ENCODE measurements at places on chromosomes 3 and 15.

DNA sequence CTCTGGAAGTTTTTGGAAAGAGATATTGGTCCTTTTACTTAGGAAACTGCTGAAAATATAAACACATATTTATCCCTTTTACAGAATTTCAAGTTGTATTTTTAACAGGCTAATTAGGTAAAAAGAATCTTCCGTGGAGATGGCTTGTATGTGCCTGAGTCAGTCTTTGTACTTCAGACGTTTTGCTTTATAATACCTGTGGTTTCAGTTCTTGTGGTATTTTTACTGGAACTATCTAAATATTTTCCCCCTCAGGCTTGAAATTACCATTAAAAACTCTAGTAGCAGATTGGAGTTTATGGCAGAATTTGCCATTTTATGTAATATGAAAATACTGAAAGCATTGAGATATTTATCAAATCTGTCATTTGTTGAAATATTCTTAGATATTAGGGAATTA lies 151.6 kb upstream of the CGNL1 start:
- DNase-seq: no peak

DNA sequence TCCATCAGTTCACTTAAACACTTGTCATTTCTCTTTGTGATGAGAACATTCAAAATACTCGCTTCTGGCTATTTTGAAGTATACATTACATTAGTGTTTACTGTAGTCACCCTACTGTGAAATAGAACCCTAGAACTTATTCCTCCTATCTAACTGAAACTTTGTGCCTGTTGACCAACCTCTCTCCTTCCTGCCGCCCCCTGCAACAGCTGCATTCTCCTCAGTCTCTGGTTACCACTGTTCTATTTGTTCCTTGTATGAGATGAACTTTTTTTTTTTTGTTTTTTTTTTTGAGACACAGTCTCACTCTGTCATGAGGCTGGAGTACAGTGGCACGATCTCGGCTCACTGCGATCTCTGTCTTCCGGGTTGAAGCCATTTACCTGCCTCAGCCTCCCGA lies 2.9 kb downstream of the RAD51 start:
- no peak for DNase-seq

GRCh38 chr3:139439278-139439677 lies 37.0 kb downstream of the RBP2 start:
- no peak for DNase-seq

DNA sequence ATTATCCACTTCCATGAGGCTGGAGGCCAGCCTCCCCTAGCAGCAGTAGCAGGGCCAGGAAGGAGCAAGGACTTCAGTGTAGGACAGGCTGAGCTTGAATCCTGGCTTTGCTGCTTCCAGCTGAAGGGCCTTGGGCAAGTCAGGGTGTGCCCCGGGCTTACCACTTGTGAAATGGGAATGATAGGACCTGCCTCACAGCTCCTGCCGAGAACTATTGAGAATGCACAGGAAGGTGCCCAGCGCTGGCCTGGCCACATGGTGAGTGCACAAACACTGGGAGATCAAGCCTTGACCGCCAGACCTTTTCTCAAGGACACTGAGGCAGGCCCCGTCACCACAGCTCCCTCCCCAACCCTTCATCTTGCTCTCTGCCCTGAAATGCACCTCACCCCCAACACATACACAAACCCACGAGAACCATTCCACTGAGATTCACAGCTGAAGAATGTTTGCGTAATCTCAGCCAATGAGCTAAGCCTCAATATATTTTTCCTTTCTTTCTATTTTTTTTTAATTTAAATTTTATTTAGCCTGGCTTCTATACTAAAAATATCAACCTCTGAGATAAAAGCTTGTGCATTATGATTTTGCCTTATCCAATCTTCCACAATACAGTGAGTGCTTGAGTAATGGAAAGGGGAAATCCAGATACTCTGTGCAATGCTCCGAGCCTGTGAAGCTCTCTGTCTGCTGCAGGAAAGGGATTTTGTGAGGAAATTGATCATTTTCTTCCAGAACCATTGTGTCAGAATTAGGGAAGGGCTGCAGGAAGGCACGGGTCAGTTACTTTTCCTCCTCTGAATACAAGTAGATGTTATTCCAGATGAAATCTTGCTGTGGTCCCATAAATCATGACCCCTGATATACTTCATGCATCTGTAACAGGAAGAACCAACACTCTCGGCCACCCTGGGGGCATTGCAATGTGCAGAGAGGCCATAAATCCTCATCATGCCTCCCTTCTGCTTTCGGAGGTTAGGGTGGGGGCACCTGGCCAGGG lies 193.9 kb downstream of the TLE3 start:
- no peak for DNase-seq

- no peak for DNase-seq
These were observed 1.7 kb upstream of the GFM1 start for GRCh38 chr3:158642474-158643210.

- DNase-seq: no peak
These were observed 219.1 kb upstream of the RGMA start for GRCh38 chr15:93308026-93308690.

DNA sequence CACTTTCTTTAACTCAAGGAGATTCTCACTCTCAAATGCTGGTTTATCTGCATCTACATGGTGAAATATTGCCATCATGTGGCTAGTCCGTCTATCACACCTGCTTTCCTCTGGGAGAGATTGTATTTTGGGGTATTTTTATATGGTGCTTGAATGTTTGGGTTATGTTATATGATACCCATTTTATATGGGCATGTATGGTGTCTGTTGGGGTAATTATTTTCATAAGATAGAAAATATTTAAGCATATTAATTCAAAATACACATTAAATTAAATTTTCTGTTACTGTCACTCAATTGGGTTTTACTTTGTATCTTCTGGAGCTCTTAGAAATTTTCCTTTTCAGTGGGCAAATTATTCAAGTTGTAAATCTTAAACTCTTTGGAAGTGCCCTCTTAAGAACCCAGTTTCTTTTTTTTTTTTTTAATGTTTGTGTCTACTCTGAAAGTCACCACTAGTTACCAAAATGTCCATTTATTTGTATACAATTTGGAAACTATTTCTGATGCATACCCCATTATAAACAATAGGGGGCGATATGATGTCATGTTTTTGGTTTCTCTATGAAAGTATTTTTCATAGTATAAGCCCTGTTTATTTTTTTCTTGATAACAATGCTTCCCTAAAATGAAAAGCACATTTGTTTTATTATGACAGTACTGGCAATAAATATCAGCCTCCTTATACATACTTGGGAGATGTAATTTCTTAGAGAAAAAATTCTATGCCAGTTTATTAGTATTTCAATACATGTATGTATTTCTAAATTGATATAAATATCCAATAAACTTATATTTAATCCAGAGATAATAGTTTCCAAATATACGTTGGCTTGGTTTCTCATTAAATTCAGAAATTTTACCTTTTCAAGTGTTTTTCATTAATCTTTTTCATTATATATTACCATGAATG lies 36.1 kb upstream of the PLSCR5 start:
- DNase-seq: no peak

DNA sequence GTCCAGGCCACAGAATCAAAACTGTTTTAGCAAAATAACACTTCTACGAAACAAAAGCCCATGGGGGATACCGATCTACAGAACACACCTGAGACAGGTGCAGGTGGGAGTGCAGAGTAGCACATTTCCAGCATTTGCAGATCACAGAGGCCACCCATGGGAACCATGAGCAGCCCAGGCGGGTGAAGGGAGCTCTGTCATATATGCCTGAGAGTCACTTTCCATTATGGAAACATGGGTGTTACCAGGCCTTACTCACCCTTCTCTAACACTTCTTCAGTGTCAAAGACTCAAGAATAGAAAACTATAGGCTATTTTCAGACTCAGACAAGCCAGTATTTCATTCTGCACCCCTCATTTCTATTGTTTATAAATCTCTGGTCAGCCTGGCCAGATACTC lies 3.5 kb downstream of the PLA1A start:
- no peak for DNase-seq

GRCh38 chr3:42005401-42005800 lies 43.5 kb upstream of the ULK4 start:
- DNase-seq: no peak

- no peak for DNase-seq
These were observed 487.8 kb downstream of the FOXP1 start for GRCh38 chr3:71095511-71096291.

GRCh38 chr15:79967298-79968182 lies 3.5 kb downstream of the BCL2A1 start:
- DNase-seq: no peak

GRCh38 chr3:142819179-142819578 lies 69.7 kb downstream of the PCOLCE2 start:
- DNase-seq: no peak

DNA sequence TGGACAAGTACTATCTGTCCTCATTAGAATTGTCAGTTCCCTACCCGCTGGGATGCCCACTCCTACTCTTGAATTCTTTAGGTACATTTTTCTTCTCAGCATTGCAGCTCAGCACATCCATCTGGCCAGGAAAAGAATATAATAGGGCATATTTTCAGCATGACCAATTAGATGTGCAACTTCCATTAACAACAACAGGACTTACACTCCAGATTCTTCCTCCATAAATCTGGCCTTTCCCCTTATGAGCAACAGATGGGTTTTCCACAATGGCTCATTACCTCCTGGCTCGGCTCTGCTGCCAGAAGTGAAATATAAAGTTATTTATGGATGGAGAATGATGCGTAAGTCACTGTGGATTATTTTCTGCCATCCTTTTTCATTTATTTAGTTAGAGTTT lies 443.8 kb upstream of the TGFBR2 start:
- no peak for DNase-seq

GRCh38 chr3:193620650-193621049 lies 27.6 kb downstream of the OPA1 start:
- DNase-seq: no peak

DNA sequence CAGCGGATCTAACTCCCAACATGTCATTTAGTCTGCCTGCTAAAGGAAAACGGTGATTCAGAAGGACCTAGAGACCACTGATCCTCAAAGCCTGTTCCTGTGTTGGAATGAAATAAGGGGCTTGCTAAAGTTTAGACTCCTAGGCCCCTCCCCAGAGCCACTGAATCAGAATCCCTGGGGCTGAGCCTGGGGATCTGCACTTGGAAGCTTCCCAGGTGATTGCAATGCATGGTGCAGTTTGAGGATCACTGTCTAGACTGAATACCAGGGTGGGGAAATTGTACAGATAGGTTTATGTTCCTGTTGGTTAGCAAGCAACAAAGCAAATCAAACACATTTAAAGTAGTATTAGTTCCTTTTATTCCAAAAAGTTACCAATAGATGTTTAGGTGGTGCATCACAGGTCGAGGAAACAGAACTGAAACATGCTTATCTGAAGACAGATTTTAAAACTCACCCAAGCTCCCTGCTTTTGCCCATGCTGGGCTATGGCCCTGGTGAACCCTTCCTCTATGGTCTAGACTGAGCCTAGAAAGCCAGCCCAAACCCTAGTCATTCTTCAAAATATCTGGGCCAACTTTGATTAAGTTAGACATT lies 29.6 kb upstream of the SPTBN5 start:
- DNase-seq: no peak

DNA sequence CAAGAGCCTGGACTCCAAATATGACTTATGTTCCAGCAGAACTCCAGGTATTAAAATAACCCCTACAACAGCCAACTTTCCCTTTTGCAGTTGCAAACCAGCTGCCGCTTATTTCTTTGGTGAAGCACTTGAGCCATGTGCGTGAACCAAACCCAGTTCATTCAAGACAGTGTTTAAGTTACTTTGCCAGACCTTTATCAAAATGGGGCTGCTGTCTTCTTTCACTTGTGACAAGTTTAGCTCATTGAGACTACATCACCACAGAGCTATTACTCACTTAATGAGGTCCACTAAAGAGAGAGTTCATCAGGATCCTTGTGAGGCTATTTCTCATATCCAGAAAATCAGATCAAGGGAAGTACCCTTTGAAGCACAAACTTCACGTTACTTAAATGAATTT lies 2.4 kb upstream of the XRN1 start:
- no peak for DNase-seq

DNA sequence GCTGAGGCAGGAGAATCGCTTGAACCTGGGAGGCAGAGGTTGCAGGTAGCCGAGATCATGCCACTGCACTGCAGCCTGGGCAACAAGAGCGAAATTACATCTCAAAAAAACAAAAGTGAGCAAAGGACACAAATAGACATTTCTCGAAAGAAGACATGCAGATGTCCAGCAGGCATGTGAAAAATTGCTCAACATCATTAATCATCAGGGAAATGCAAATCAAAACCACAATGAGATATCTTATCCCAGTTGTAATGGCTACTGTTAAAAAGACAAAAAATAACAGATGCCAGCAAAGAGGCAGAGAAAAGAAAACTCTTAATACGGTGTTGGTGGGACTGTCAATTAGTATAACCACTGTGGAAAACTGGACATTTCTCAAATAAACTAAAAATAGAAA lies 20.9 kb downstream of the ASB7 start:
- DNase-seq: no peak

DNA sequence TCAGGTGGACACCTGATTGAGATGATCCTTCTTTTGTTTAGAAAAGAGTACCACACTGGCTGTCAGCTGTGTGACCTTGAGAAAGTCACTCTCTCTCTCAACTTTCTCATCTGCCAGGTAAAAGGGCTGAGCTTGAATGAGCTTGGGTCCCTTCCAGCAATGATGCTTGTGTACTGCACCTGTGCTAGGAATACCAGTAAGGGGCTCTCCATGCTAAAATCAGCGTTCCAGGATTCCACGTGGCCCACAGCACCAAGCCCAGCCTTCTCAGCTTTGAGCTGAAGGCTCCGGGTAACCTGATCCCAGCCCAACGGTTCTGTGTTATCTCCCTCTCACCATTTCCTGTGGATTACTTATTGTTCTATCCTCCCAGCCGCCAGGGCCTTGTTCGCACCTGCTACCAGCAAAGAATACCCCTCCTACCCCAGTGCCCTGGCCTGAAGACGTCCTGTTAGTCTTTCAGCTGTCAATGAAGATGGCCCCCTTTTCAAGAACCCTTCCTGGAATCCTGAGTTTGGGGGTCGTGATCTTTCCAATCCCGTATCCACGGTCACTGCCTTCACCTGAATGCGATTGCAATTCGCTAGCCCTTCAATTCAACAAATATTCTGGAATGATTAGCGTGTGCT lies 54.2 kb upstream of the CGNL1 start:
- DNase-seq: no peak

Measured in stimulated activated CD4-positive, alpha-beta T cell treated with anti-CD3 and anti-CD28 coated beads, TNF-alpha, amount 100 ng/mL, for 4 hours (primary cell).